ENCODE measurements at places on chromosomes 3 and 15.
A peak's percentile ranks its signal among the peaks of the same experiment; 100 is the strongest.

GRCh38 chr3:46942076-46942475 lies 34.5 kb downstream of the CCDC12 start:
- no peak for DNase-seq

DNA sequence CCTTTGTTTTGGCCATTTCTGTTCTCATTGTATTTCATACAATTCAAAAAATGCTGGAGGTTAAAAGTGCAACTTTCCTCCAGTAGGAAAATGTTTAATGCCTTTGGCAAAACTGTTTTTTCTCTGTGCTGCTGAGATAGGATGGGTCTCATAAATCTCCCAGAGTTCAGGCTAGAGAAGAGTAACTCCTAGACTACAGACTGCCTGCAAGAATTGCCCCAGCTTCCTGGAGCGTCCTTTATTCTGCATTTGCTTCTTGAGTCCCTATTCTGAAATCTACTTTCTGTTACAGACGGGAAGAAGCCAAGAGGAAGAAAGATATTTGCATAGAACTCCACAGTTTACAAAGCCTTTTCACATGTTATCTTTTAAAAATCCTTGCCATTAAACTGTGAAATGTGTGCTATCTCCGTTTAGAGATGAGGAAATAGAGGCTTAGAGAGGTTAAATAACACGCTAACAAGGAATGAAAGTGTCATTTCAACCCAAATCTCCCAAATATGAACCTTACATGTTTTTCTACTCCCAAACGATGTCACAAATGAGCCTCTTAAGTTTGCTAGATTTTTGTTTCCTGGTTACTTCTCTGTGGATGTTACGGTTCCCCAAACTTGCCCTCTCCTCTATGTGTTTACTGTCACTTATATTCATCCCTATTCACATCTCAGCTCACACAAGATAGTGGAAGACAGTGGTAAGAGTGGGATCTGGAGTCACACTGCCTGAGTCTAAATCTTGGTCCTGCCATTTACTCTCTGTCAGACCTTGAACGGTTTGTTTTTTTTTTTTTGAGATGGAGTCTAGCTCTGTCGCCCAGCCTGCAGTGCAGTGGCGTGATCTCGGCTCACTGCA lies 17.4 kb downstream of the NANOGP8 start:
- DNase-seq, result no peak

- DNase-seq, result peak; percentile 66
Measured at GRCh38 chr15:63833021-63833696, 589 bp downstream of the HERC1 start.

GRCh38 chr3:129596194-129597086 lies 10.0 kb downstream of the PLXND1 start:
- DNase-seq, result no peak

- DNase-seq, result no peak
Measured at GRCh38 chr15:60179786-60180391, 175.8 kb downstream of the FOXB1 start.

GRCh38 chr3:150582620-150583019 lies 20.5 kb upstream of the SELENOT start:
- no peak for DNase-seq

DNA sequence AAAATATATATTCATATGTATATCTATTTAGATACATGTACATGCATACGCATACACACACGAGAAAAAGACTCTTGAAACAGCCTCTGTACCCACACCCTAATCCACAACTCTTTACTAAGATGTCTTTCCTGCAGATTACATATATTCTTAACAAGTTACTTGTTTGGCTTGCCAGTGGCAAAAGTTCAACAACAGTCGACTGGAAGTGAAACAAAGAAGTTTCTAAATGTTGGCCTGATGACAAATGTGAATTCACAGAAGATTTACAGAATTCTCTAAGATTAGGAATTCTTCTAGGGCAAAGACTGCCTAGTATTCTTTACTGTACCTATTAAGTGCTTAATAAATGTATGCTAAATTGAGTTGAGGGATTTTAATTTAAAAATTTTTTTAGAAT lies 116.8 kb downstream of the CDIN1 start:
- no peak for DNase-seq

- no peak for DNase-seq
Measured at GRCh38 chr15:74709011-74709410, 13.2 kb upstream of the EDC3 start.

DNA sequence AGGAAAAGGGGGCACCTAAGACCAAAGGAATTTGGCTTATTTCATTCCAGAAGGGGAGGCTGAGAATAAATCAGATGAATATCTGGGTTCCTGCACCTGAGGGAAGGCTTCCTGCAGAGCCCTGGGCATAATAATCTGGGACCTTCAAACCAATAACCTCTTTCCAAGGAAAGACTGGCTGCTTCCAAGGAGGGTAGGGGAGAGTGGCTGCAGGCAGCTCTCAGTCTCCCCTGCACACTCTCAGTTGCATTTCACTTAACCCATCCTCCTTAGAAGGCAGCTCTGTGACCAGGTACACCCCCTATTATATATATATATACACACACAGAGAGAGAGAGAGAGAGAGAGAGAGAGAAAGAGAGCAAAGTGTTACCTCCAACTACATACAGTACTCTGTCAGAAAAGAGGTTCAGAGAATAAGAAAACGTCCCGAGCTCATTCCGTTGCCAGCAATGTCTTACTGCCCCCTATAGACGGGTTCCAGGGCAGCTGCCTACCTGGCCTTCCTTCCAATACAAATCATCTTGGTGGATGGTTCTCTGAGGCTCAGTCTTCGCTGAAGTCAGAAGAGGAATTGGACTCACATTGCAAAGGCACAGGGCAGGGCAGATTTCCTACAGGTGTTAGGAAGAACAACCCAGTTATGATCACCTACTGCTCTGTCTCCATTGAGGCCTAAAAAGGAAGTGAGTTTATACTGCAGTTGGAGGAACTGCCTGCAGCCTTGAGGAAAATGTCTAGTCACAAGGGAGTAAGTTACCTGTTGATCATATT lies 26.1 kb downstream of the CAPN3 start:
- DNase-seq, result no peak

- DNase-seq, result no peak
Measured at GRCh38 chr15:65165875-65166274, 19.3 kb downstream of the CLPX start.

DNA sequence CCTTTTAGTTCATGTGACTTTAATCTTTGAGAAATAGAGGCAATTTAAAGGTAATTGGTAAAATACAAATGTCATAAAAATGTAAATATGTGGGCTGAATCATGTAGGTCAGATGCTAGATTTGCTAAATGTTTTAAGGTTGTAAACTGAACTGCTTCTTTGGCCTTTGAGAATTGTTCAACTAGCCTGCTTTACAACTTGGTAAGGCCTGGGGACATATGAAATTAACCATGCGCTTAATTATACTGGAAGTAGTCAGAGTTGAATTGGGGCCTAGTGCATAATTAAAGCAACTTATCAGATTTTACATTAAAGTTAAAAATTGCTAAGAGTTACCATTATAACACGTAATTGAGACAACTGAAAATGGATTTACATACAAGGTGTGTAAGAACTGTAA lies 21.0 kb upstream of the TMEM45A start:
- no peak for DNase-seq

DNA sequence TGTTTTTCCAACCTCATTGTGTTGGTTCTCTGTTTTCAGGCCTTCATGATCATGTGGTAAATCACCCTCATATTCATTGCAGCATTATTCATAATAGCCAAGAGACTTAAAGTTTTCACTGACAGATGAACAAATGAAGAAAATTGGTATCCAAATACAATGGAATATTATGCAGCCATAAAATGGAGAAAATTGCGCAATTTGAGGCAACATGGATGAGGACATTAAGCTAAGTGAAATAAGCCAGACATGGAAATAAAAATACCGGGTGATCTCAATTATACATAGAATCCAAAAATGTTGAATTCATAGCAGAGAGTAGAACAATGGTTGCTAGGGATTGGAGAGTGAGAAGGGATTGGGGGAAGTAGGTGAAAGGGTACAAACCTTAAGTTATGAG lies 491.9 kb upstream of the KCNMB2 start:
- DNase-seq, result no peak

DNA sequence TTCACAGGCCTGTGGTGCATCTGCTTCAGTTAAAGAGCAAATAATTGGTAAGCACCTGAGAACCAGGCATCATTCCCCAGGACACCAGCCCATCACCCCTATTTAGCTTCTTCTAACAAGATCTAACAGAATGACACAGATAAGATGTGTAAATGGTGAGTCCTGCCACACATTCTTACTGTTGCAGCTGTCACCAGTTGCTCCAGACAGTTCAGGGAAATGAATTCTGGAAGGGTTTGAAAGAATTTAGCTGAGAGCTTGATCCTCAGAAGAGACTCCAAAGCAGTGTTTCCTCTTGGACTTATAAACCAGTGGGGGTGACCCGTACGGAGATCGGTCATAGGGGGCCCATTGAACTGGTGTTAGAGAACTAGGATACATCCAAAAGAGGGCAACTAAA lies 238.0 kb downstream of the MEX3B start:
- DNase-seq, result no peak

GRCh38 chr3:129954514-129954913 lies 20.0 kb upstream of the TRH start:
- DNase-seq, result no peak

DNA sequence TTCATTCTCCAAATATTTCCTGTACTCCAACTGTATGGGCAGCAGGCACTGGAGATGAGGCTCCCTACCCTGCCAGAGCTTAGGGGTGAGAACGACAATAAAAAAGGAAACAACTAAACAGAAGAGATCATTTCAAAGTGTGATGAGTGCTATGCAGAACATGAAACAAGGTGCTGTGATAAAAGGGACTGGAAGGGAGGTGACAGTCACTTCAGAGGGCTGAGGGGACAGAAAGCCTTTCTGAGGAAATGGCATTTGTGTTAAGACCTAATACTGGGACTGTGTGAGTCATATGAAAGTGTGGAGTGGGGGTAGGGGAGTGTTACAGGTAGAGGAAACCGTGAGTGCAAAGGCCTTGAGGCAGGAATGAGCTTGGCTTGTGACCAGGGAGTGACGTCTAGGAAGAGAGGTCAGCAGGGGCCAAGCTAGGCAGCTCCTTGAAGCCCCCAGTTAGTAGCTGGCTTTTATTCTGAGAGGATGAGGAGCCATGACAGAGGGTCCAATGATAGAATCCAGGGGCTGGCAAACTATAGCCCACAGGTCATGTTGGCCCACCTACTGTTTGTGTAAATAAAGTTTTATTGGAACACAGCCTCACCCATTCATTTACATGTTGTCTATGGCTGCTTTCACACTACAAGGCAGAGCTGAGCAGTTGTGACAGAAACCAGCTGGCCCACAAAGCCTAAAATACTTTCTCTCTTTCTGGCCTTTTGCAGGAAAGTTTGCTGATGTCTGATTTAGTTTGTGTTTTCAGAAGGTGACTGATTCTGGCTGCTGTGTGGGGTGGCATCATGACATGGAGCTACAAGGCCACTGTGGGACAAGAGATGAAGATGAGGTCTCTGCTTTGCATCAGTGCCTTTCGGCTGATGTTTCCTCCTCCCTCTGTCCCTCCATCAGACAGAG lies 56.6 kb downstream of the LSM3 start:
- no peak for DNase-seq

DNA sequence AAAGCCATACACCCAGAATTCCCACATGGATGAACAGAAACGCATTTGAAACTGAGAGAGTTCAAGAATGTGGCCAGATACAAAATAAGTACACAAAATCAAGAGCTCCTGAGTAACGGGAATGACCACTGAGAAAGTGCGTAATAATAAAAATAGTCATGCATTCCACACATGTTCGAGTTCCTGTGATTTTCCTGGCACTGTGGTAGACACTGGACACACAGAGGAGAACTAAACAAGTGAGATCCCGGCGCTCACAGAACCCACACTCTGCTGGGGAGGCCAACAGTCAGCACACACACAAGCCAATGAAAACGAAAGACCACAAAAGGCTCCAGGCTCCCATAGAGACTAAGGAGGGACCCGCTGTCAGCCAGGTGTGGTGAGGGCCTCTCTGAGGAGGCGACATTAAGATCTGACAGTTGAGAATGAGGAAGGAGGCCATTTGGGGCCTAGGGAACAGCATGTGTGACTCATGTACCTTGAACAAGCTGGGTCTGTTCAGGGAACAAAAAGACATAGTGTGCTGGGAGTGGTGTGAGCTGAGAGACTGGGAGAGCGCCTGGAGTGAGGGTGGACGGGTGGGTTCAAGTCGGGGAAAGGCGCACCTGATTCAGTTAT lies 5.1 kb downstream of the FAM107A start:
- DNase-seq, result no peak

- no peak for DNase-seq
Measured at GRCh38 chr3:159861369-159861987, 127.2 kb upstream of the IL12A start.

DNA sequence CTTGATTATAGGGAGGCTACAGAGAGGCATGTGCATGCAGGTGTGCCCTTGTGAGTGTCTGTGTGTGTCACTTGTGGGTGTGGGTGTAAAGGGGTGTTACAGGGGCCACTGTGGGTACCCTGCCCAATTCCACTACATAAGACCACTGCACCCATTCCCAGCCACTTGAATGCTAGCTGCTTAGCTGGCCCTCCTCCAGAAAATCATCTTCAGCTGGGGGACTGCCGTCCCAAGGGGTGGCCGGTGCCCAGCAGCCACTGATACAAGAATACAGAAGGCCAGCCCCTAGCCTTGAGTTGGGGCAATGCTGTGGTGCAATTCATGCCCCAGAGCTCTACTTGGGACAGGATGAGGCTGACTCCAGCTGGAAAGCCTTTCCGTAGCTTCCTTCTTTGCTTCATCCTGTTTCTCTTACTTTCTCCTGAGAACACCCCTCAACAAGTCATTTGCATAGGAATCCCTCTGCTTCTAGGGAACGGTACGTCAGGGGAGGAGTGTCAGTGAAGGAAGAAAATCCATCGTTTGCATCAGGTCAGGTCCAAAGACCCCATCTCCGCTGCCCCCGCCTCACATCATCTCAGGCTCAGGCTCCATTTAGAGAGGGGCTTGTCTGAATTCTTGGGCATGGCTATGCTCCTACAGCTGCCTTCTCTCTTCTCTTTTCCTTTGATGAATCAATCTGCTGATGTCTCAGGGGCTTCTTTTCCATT lies 72.0 kb downstream of the SCN5A start:
- DNase-seq, result no peak

GRCh38 chr15:57736591-57736990 lies 30.1 kb downstream of the POLR2M start:
- no peak for DNase-seq

DNA sequence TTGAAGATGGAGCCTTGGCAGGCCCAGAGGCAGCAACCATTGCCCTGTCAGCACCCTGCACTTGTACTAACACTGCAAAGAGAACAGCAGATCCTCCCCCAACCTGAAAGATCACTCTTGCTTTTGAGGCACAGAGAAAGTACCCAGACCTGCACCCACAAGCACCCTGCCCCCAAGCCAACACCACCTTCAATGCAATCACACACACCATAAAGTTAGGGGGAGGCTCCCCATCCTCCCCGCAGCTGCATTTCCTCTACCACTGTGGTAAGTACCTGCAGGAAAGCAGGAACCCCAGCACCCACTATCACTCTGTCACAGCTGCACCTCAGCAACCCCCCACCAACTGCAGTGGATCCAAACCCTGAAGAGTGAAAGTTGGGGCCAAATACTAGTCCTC lies 12.0 kb downstream of the OR5K3 start:
- DNase-seq, result no peak
